ENCODE measurements at places on chromosomes 16 and 17.

DNA sequence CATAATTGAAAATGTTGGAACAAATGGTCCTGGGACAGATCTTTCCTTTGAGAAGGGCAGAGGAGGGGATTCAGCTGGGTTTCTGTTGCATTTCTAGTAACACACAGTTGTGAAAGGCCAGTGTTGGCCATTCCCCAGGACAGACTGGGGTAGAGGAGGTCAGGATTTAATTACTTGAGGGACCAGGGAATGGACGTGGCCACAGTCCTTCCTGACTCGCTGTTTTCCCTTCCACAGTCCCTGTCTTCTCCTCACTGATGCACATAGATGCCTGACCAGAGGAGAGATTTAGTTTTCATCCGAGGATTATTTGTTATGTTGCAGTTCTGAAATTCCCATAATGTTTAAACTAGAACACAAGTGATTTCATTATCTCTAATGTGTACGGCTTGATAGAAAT is 25.2 kb upstream of the HEATR6 start:
- no peak for DNase-seq

- no peak for DNase-seq
Measured at GRCh38 chr16:29686740-29687332, 7.9 kb downstream of the QPRT start.

GRCh38 chr17:70050931-70051330 is 24.1 kb upstream of the KCNJ16 start:
- DNase-seq, result no peak

- DNase-seq, result no peak
Measured at GRCh38 chr16:6884002-6884401, 448.6 kb upstream of the RBFOX1 start.

GRCh38 chr17:59899099-59899498 is 6.2 kb downstream of the RPS6KB1 start:
- DNase-seq, result no peak

DNA sequence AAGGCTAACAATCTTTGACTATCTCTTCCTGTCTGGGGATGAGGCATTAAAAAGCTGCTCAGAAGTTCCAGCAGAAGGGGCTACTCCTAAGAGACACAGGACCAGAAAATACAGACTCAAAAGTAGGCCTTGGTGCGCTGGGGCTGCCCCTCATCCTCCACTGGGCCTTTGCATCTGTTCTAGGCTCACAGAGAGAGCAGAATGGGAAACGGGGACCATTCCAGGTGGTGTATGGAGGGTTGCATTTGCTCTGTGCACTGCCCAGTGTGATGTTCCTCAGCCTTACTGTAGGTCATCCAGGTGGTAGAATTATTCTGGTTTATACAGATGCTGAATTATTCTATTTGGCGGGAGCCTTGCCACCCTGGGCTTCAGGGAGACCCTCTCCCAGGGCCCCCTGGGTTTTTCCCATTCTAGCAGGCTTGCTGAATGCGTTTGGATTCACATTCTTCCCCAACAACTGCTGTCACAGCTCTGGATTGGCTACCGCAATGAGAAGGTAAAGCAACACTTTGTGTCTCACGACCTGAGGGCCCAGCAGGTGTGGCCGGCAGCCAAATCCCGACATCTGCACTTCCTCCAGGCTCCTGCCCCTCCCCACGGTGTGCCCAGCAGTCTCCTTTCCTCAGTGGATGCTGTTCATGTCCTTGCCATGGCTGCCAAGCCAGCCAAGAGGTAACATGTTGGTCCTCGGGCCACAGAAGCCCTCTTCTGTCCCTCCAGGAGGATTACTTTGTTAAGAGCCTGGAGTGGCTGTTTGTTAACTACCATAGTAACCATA is 25.0 kb upstream of the ZNHIT3 start:
- no peak for DNase-seq

DNA sequence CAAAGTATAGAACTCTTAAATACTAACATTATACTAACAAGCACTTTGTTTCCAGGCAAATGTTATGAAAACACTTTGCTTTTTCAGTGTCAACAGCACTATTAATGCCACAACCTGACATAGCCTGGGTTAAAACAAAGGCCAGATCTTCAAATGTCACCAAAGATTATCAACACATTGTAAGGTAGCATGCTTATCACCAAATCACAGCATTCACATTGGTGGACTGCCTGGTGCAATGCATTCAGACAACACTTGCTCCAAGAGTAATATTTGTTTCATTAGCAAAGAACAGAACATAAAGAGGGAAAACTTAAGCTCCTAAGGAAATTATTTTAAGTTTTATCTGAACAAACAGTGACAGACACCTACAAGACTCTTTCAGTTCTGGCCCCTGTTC is 1361.2 kb downstream of the CDH8 start:
- DNase-seq, result no peak

DNA sequence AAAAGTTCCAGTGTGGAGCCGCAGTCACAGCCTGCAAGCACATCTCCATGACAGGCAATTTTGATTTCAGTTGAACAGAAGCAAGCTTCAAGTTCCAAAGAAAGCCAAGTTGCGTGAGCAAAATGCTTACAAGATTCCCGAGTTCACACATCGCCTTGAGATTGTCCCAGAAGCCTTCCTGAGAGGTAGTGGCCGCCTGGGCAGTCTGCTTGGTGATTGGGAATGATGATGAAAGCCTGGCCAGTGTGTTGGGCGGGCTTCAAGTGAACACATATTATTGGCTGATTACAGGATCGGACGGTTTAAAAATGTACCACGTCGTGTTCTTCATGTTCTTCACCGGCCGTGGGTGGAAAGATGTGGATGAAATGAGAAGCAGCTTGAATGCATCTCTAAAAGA is 185.5 kb downstream of the FOXL1 start:
- no peak for DNase-seq

DNA sequence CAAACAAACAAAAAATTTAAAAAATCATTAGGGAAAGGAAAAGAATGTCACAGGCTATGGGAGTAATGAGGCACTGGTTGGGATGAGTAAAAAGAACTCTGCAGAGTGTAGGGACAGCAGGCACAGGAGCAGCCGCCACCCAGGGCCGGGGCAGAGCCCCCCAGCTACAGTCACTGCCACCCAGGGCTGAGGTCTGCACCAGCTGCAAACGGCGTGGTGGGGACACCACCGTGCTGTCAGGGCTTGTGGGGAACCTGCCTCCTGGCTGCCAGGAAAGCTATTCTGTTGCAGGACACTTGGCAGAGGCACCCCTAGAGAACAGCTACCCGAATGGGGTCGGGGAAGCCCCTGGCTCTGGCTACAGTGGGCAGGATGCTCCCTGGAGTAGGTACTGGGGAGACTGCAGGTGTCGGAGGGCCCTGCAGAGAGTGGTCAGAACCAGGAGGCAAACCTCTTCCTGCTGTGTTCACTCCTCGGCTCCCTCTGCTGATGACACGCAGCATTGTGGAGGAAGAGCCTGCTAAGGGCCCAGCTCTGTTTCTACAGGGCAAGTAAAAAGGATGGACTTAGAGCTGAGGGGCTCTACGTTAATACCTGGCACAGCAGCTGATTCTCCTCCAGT is 32.3 kb upstream of the CAPN15 start:
- no peak for DNase-seq

- no peak for DNase-seq
Measured at GRCh38 chr17:44988044-44988942, 20.2 kb upstream of the C1QL1 start.

DNA sequence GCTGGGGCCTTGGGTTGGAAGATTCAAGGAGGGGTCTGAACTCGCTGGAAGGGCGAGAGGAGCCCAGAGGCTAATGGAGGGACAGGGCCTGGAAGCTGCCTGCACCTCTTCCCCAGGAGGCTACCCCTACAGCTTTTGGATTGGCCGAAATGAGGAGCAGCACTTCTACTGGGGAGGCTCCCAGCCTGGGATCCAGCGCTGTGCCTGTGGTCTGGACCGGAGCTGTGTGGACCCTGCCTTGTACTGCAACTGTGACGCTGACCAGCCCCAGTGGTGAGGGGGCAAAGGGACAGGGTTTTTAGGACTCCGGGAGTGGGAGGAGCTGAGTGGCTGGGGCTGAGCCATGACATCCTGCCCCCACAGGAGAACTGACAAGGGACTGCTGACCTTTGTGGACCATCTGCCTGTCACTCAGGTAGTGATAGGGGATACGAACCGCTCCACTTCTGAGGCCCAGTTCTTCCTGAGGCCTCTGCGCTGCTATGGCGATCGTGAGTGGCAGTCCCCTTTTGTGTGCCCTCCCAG is 8.8 kb downstream of the CNTNAP1 start:
- no peak for DNase-seq

DNA sequence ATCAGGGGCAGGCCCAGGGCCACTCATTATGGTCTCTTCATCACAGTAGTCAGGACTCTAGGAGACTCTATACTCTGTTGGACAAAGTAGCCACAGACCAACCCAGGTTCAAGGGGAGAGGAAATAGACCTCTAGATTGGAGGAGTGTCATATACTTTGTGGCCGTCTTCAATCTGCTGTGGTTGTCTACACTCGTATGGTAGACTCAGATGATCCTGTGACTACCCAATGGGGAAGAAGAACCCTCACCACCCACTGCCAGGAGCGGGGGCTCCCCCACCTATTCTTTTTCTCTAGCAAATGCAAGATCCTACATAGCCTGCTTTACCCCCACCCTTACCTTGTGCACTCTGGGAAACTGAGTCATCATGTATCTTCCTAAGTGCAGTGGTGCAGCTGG is 80.5 kb downstream of the KSR1 start:
- DNase-seq, result no peak

DNA sequence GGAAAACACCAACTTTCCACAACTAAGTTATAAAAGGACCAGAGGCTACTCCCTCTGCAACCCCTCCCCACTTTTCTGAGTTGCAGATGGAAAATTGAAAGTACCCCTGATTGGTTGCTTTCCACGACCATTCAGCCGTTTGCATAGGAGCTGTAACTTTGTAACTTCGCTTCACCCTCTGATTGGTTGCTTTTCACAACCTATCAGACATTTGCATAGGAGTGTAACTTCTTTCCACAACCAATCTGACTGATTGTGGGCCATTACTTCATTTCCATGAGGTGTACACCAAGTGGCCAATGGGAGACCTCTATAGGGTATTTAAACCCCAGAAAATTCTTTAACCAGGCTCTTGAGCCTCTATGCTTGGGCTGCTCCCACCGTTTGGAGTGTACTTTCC is 644.1 kb downstream of the WWOX start:
- DNase-seq, result no peak

GRCh38 chr17:39852239-39852638 is 11.9 kb downstream of the IKZF3 start:
- no peak for DNase-seq

- no peak for DNase-seq
Measured at GRCh38 chr17:45432405-45433158, at the start of gene ARHGAP27. Gene ARHGAP27, minus strand, starts transcription at chr17:45432870. Its CDS starts 2,591 bp downstream, at chr17:45430279.

GRCh38 chr17:78667741-78668640 is 90.8 kb upstream of the DNAH17 start:
- DNase-seq, result no peak

DNA sequence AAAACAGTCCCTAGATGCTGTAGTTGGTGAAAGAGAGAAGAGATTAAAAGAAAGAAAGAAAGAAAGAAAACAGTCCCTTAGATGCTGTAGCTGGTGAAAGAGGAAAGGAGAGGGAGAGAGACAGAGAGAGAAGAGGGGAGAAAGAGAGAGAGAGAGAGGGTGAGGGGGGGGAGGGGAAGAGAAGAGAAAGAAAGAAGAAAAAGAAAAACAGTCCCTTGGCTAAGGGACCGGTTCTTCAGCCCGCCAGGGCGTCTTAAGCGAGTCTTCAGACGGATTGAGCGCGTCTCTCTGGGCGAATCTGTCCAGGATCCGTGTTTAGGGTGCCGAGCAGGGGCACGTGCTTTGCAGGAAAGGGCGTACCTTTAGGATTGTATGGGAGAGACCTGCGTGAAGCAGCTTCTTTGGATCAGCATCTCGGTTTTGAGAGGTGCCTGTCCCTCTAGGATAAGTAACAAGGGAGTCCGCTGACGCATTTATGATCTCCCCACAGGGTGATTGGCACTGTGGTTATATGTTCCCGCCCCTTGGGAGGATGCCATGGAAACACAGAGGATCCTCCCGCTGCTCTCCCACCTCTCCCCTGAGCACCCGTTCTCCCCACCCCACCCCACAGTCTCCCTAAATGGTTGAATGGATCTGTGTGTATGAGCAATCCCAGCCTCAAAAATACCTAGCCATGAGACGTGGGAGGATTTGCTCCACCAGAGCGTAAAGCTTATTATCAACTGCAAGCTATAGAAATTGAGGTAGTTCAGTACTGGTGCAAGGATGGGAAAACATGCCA is 16.7 kb downstream of the GNGT2 start:
- no peak for DNase-seq

- DNase-seq, result no peak
Measured at GRCh38 chr17:6476810-6477179, 32.5 kb downstream of the PIMREG start.

DNA sequence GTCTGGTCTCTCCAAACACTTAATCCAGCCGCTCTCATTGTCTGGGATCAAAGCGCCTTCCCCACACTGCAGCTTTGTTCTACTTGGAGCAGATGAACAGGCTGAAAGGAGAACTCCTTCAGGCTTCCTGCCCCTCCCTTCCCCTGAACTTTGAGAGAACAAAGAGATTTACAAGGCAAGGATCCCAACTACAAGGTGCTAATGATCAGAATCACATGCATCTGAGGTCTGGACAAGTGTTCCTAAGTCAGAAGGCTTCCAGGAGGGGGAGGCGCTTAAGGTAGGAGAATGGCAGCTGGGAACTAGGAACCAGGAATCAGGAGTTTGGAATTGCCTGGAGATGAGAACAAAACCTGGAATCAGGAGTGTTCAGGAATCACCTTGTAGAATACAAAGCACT is 606.3 kb upstream of the CDH11 start:
- DNase-seq, result no peak

Measured in SW 1271 (cell line).